ENCODE measurements at places on chromosomes 11 and 22.

DNA sequence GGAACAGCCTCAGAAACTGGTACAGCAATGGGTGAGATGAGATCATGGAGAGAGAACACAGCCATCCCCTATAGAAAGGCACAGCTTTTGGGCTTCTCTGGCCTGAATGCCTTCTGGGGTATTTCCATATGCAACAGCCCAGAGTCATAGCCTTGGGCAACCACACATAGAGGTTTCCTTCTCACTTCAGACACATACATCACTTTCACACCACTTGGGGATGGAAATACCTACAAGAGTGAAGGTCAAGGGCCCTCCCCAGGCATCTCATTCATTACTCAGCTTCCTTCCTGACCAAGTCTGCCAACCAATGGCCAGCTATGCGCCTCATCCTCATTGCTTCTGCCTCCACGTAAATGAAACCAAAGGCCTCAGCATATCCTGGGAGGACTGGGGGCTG is 17.7 kb upstream of the OLFML1 start:
- no peak for DNase-seq

GRCh38 chr11:93256623-93257022 is 58.8 kb upstream of the SLC36A4 start:
- no peak for DNase-seq

- no peak for DNase-seq
Observed at GRCh38 chr11:38640854-38641253, 2042.8 kb upstream of the RAG2 start.

- DNase-seq, result peak; percentile 9
Observed at GRCh38 chr11:69217276-69218105, 61.8 kb downstream of the SMIM38 start.

GRCh38 chr22:35274154-35274871 is 17.0 kb downstream of the HMGXB4 start:
- no peak for DNase-seq

- no peak for DNase-seq
Observed at GRCh38 chr11:86176165-86176884, 68.2 kb upstream of the EED start.

GRCh38 chr11:113272281-113272680 is 42.1 kb upstream of the TTC12 start:
- no peak for DNase-seq

- no peak for DNase-seq
Observed at GRCh38 chr11:65499713-65500386, 1.0 kb downstream of the MALAT1 start.

- DNase-seq, result no peak
Observed at GRCh38 chr22:47370448-47371262, 608.2 kb downstream of the TBC1D22A start.

DNA sequence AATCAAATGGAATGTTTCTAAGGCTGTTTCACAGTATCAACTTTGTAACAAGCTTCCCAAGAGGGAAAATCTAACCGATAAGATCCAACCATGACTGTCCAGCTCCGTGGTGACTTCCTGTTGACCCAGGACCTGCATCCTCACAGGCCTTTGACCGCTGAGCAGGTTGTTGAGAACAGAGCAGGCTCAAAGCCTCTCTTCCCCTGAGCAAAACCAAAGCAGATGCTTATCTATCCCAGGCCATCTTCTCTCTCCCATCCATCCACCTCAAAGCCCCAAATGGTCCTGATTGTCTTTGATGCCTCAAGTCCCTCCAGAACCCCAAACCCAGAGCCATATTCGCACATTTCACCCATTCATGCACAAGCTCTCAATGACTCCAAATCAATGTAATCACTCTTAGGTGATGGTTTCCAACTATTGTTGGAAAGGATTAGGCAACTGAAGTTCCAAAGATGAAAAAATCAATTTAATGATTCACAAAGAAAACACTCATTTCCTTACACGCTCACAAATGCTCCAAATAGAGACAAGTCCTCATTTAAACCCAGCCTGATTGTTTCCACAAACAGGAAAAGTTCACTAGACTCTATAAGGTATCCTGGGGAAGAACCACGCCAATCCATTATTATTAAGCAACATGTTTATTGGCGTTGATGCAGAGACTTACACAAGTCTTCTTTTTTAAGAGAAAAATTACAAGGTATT is 48.7 kb downstream of the C11orf58 start:
- DNase-seq, result no peak

DNA sequence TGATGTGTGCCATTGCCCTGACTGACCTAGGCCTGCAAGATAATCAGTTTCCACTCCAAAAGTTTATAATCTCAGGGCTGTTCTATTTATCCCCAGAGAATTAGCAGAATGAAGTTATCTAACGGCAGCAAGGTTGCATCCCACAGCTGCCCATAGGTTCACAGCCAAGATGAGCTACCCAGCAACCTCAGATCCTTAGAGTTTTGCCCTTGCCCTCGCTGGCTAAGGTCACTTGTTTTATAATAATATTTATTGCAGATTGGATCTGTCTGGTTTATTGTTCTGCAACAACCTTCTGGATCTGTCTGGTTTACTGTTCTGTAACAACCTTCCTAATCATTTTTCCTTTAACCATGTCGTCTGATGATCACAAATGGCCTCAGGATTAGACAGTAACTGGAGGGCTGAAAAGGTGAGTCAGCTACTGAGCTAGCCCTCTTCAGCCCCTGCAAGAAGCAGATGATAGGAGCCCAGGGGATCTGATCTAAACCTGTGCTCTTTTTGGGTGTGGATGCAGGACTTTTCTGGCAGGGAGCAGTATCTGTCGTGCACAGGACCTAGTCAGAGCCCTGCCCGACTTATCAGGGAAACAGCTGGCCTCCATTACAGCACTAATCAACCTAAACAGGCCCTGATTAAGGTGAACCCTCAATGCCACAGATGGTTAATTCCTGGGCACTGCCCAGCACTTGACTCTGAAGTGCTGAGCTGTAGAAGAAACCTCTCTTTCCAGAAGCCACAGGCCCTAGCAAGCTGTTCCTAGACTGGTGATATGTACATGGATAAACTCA is 642.9 kb upstream of the KIRREL3 start:
- no peak for DNase-seq

GRCh38 chr11:94424662-94425061 is 23.4 kb upstream of the GPR83 start:
- no peak for DNase-seq

- no peak for DNase-seq
Observed at GRCh38 chr22:17862646-17863181, 88.4 kb upstream of the BID start.

GRCh38 chr11:34905666-34906065 is 10.5 kb downstream of the APIP start:
- DNase-seq, result no peak

- DNase-seq, result peak; percentile 69
Observed at GRCh38 chr22:43152357-43153071, 1.2 kb downstream of the TSPO start.

- no peak for DNase-seq
Observed at GRCh38 chr11:48107188-48107704, 109.4 kb upstream of the OR4B1 start.

GRCh38 chr22:50469377-50470305 is 5.2 kb downstream of the SBF1 start:
- DNase-seq, result peak; percentile 88

DNA sequence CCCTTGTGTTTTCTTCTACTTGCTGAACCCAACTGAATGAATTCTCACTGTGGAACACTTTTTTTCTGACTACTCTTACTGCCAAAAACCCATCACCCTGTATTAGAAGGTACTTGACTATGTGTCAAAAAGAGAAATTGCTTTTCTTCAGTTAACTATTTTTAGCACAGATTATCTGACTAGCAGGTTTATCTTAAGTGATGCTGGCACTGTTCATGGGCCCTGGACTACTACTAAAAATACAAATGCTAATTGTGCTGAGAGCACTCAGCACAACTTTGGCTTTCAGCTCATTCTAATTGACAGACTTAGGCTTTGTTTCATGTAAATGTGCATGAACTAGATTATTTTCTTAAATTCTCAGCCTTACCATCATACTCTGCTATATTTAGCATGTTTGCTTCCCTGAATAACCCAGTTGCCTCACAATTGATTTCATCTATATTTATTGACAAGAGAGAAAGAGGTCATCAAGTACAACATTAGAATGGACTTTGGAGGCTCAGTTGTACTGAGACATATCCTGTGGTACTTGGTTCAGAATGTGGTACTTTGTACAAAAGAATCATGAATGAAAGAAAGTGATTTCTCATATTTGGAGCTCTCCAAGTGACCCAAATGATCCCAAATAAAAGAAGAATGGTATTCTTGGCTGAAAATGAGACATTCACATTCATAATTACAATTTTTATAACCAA is 478.3 kb downstream of the KCNA4 start:
- no peak for DNase-seq

GRCh38 chr11:87223816-87224215 is 186.1 kb downstream of the TMEM135 start:
- DNase-seq, result no peak

DNA sequence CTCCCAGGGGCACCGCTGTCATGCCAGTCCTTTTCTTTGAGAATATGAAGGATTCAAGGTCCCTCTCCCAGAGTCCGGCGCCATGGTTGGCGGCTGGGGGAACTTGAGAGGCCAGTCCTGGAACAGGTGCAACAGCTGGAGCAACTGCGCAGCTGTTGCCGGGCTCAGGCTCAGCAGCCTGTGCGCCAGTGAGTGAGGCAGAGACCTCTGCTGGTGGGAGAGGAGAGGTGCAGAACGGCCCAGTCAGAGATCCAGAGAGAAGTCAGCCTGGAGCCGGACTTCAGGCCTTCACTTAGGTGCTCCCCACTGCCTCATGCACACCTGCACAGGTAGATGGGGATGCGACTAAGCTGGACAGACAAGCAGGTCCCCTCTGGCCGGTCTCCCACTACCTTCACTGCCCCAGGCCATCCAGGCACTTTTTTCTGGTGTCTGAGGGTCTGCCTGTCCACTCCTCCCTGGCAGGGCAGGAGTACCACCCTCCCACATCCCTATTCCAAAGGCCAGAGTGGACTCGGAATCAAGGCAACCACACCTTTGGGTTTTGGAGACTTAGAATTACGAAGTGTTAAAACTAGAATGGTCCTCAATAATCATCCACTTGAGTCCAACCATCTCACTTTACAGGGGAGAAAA is 4.6 kb downstream of the CHRDL2 start:
- DNase-seq, result peak; percentile 58

- no peak for DNase-seq
Observed at GRCh38 chr11:21640491-21640890, 552.4 kb upstream of the ANO5 start.

DNA sequence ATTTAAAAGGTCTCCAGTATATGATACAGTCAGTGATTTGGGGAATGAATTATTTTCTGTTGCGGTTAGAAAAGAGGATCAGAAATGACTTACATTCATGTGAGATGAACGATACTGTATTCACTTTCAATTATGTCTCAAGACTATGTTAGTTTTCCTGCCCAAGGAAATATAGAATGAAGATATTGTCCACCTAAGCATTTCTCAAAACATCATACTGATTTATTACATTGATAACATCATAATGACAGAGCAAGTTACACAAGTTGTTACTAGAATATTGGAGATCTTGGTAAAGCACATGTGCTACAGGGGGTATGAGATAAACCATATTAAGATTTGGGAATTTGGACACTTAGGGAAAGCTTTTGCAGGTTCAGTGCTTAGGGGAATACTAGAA is 67.8 kb upstream of the OR9G4 start:
- DNase-seq, result no peak

DNA sequence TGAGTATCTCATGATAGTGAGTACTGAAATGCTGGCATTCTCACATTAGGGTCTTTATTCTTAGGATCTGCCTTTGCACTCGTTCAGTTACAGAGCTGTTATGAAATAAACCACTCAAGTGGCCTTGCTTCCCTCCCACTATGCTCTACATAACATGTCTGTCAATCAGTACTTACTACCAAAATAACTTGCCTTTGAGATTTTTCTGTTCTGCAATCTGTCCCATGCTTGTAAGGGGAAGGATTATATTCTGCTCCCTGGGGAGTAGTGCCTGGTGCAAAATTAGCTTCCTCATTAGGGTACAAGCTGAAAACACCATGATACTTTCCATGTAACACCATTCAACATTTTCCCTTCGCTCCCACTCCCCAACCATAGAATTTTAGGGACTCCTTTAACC is 1.9 kb upstream of the GRAP2 start:
- DNase-seq, result no peak

- DNase-seq, result no peak
Observed at GRCh38 chr11:130675371-130675821, 227.0 kb downstream of the ADAMTS15 start.

GRCh38 chr22:47588578-47588960 is 826.1 kb downstream of the TBC1D22A start:
- DNase-seq, result no peak

DNA sequence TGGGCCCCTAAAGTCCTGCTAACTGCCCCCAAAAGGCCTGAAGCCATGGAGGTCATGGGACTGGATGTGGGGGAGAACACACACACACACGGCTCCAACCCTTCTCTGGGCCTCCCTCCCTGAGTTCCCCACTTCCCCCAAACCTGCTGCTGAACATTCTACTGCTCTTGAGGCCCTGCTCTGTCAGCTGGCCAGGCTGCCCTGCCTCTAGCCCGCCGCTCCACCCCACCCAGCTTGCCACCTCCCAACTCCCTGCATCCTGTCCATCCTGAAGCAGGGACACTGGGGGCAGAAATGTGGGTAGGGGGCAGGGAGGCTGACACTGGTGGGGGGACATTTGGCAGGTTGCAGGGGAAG is 1.0 kb downstream of the KCNJ4 start:
- DNase-seq, result no peak

- no peak for DNase-seq
Observed at GRCh38 chr22:49869086-49869830, 15.6 kb downstream of the ZBED4 start.

DNA sequence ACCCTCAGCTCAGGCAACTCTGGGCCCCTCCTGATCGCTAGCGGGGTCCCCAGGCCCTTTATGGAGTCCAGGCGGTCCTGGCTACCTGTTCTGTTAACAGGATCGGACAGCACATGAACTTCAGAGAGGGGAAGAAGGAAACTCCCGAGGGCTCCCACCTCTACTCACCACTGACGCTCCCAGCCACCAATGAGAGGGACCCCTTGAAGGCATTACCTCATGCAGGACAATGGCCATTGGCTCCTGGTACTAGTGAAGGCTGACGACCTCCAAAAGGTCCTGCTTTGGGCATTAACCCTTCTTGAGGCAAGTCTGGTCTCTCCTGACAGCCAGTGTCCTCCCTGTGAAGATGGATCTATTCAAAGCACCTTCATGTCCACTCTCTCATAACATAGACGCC is 71.5 kb upstream of the LMO1 start:
- no peak for DNase-seq

- no peak for DNase-seq
Observed at GRCh38 chr11:118892514-118892913, 8.8 kb downstream of the CXCR5 start.

- no peak for DNase-seq
Observed at GRCh38 chr11:59267196-59267595, 54.5 kb upstream of the MPEG1 start.
